ENCODE measurements at places on chromosomes 6 and 20.
A peak's percentile ranks its signal among the peaks of the same experiment; 100 is the strongest.

- no peak for DNase-seq
Observed at GRCh38 chr6:142870787-142871415, 74.1 kb downstream of the HIVEP2 start.

- no peak for DNase-seq
Observed at GRCh38 chr6:135002229-135002844, 52.3 kb downstream of the HBS1L start.

DNA sequence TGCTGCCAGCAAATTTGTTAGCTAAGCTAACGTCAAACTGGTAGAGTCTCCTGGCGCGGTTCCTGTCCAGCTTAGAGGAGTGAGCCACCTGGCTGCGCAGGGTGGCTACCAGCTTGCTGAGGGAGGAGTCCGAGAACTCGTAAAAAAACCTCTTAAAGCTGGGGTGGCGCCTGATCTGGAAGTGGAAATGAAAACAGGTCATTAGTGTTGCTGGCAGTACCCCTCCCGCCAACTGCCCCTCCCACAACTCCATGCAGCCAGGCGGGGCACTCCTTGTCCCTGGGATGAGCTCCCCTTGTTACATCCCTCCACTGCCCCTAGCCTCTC, 17.3 kb downstream of the BNIP5 start:
- no peak for DNase-seq

- no peak for DNase-seq
Observed at GRCh38 chr20:50188879-50189680, 1.6 kb upstream of the CEBPB start.

- no peak for DNase-seq
Observed at GRCh38 chr20:49399329-49399728, 83.1 kb downstream of the KCNB1 start.

DNA sequence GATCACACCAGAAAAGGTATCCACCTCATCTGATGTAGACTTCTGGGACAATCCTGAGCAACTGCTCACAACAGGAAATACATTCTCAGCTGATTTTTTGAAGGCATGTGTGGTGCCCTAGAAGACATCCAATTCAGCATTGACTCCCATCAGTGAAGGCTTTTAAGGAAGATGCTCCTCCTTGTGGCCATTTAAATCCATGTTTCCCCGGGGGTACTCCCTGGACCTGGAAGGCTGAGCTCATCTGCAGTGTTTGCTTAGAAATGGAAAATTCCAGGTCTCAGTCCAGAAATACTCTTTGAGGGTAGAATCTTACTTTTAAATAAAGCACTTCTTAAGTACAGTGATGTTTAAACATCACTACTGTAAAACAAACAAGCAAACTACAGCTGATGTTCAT, 195.5 kb upstream of the PDE10A start:
- no peak for DNase-seq

GRCh38 chr20:42097741-42098140, 479.6 kb upstream of the CHD6 start:
- no peak for DNase-seq

DNA sequence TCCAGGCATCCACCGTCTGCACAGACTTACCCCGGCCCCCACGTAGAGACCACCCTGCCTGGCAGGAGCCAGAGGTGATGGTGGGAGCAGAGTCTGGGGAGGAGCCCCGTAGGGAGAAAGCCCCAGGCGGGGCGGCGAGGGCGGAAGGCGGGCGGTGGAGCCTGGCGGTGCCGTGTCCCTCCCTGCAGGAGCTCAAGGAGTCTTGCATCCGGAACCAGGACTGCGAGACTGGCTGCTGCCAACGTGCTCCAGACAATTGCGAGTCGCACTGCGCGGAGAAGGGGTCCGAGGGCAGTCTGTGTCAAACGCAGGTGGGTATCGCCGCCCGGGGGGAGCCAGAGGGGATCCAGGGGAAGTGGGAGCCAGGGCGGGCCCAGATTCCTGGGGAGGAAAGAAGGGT, 6.0 kb downstream of the CLPSL1 start:
- DNase-seq, result no peak

- no peak for DNase-seq
Observed at GRCh38 chr20:47764154-47764733, 21.0 kb downstream of the SULF2 start.

DNA sequence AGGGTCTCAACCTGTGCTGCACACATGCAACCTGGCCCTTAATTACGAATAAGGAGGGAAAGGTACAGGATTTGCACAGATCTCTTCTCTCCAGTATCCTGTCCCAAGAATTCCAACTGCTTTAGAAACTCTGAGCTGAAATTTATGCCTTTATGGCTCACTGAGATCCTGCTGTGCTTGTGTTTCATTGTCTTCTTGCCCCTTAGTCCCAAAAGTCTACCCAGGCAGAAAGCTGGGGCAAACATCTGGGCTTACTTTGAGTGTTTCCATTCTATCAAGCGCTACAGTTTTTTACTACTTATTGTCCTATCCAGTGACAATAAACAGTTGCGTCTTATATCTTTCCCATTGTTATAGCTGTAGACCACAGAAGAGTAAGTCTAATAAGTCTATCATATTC, 99.7 kb downstream of the LIN28B start:
- DNase-seq, result no peak

- DNase-seq, result no peak
Observed at GRCh38 chr6:44920952-44921491, 407.1 kb upstream of the RUNX2 start.

- DNase-seq, result no peak
Observed at GRCh38 chr6:156378853-156379252, 398.3 kb upstream of the ARID1B start.

DNA sequence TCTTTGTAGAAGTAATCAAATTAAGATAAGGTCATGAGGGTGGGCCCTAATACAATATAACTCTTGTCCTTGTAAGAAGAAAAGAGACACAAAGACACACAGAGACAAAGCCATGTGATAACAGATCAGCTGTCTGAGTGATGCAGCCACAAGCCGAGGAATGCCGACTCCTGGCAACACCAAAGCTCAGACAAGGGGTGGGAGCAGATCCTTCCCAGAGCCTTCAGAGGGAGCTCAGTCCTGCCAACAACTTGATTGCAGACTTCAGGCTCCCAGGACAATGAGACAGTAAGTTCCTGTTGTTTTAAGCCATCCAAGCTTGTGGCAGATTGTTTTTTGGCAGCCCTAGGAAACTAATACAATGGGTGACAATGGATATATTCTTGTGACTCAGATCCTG, 325.0 kb upstream of the AGPAT4 start:
- no peak for DNase-seq

DNA sequence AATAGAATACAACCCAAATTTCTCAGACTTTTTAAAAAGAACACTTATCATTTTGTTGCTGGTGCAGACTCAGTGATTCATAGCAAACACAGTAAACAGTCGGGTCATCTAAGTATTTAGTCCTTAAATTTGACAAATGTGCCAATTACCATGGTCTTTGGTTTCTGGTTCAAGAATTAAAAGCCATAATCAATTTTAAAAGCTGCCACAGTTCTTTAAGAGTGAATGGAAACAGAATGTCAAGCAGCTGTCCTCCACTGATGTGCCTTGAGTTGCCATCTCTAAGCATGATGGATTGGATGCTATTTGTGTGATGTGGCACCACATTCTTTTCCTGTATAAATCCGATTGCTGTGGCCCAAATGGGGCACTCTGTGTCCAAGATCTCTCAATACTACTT, 67.2 kb upstream of the MLIP start:
- no peak for DNase-seq

DNA sequence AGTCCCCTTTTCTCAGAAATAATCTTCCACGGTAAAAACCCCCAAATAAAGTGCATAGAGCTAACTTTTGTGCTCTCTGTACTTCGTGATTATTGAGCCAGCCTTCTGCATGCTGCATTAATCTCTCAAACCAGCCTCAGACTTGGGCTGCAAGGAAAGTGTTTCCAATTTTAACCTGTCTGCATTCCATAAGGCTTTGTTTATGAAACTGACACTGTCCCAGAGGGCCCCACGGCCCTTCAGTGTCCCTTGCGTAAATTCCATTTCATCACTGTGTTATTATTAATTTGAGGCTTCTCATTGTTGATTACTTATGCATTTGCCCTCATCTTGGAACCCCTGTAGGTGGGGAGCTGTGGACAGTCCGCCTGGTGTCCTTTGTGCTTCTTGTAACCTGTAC, 15.6 kb upstream of the SNRPB2 start:
- DNase-seq, result no peak

DNA sequence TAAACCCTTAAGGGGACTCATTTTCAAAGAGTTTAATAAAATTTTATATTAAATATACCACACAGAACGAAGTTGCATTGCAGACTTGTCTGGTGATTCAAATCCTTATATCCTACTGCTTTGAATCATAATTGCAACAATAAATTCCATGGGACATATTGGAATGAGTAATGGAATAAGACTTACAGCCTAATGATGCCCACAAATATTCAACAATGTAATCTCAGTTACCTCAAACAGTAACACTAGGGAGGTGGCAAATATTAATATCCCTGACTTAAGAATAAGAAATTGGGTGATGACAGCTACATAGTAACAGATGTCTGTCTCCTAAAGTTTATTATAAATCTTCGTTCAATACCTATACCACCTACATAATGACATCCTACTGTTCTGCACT, 52.6 kb downstream of the BMP5 start:
- DNase-seq, result no peak

DNA sequence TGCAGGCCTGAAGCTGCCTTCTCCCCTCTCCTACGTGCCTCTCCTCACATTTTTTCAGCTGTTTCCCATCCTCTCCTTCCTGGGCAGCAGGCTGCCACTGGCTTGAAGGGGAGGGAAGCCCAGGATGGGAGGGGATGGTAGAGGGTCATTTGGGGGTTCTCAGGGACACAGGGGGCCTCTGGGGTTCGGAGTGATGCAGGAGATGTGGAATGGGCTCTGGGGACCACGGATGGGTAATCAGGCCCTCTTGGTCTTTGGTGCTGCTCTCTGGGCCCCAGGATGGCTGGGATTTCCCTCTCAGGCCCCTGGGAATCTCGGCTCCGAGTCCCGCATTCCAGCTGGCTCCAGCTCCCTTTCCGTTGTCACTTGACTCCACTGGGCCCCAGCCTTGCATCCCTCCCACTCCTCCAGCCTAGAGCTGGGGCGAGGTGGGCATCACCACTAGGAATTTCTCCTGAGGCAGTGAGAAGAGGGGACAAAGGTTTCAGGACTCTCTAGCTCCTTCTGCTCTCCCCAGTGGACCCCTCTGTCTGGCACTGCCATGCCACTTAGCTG, 2.0 kb upstream of the DDR1 start:
- DNase-seq, result no peak

DNA sequence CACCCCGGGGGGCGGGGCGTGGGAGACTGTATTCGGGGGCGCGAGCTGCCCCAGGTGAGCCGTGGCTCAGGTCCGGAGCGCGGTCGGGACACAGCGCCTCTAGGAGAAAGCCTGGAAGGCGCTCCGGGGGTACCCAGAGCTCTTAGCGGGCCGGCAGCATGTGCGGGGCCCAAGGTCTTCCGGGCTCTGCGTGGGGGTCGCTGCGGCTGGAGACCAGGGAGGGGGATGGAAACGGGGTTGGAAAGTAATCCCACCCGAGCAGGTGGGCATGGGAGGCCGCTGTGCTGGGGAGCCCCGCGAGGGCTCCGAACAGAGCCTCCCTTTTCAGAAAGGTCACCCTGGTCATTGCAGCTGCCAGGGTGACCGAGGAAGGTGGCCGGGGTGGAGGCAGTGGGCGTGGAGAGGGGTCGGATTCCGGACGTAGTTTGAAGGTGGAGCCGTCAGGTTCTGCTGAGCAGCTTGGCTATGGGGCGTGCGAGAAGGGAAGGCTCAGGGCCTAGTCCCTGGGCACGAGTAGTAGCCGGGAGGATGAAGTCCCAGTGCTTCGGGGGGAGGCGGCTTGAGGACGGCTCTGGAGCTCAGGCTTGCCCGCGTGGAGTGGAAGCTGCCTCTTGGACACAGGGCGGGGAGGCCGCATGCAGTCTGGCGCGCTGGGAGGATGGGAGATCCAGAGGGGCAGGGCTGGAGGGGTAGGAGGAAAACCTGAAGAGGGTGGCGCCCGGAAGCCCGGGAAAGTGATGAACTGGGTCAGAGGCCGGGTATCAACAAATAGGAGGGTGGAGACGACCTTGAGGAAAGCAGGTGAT, at the start of gene SIRT5:
SIRT5 (plus strand) TSS at position 31 of the 806 bp plus-strand sequence. CDS start 9,510 bp downstream, outside the sequence.
- peak; percentile 64 for DNase-seq

DNA sequence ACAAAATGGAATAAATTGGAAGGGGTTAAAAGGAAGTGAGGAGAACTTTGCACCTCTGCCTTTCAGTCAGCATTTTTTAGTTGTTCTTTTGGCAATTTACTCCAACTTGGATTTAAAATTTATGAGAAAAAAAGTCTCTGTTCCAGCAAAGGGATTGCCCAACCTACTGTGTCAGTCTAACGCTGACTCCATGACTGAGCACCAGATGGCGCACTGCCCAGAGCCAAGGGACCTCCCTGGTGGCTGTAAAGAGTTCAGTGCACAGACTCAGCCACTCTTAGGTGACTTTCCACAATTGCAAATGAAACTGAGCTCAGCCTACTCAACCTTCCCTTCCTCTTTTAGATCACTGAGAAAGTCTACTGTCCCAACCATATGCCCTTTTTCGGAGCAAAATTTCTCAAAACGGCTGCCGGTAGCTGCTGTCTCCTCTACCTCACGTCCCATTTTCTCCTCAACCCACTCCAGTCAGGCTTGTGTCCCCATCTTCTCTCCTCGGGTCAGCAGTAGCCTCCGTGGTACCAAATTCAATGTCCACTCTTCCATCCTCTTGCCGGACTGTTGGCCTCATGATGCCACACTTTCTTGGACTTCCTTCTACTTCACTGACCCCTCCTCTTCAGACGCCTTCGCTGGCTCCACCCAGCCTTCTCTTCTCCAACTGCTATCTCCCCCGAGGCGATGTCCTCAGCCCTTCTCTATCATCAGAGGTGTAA, 38.7 kb downstream of the GSTA2 start:
- DNase-seq, result no peak

DNA sequence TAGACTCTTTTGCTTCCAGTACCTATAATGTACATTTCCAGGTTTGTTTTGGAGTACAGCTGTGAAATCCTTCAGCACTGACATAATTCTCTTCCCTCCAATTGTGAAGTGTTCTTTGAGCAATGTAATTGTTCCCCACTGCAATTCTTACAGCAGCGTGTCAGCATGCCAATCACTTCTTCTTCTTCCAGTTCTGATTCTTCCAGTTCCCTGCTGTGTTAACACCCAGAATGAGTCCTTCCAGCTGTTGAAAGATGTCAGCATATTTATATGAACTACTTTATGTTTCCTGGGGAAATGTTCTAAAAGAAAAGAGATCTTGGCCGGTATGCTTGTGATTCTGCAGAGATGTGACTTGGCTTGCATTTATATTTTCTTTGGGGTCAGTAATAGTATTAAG, 213.9 kb downstream of the UNC5CL start:
- no peak for DNase-seq

DNA sequence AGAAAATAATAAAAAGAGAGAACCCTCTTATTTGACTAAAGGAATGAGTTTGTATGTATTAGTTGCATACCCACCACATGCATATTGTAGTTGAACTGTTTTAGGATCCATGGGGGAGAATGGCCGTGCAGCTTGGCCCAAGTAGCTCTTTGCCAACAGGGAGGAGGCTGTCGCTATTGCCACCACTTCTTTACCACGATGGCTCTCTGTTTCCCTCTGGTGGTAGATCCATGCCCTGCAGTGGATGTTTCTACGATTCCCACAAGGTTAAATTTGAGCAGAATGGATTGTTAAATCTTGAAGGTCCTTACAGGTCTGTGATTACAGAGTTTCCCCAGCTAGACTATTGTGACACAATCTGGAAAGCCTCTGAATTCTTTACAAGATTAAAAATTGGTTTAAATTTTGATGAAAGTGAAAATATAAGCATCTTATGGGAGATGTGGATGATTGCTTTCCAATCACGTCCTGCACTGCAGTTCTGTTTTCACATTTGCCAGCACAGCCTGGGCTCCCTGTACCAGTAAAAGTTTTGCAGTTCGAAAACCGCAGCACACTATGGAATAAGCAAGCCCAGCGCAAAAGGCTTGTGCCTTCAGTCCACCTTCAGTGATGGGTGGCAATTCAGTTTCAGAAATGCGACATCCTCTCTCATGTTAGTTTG, 34.4 kb upstream of the FNDC1 start:
- DNase-seq, result peak; percentile 70

Measured in hippocampal formation (tissue), 2 donors.